ENCODE measurements at places on chromosomes 5 and 9.

DNA sequence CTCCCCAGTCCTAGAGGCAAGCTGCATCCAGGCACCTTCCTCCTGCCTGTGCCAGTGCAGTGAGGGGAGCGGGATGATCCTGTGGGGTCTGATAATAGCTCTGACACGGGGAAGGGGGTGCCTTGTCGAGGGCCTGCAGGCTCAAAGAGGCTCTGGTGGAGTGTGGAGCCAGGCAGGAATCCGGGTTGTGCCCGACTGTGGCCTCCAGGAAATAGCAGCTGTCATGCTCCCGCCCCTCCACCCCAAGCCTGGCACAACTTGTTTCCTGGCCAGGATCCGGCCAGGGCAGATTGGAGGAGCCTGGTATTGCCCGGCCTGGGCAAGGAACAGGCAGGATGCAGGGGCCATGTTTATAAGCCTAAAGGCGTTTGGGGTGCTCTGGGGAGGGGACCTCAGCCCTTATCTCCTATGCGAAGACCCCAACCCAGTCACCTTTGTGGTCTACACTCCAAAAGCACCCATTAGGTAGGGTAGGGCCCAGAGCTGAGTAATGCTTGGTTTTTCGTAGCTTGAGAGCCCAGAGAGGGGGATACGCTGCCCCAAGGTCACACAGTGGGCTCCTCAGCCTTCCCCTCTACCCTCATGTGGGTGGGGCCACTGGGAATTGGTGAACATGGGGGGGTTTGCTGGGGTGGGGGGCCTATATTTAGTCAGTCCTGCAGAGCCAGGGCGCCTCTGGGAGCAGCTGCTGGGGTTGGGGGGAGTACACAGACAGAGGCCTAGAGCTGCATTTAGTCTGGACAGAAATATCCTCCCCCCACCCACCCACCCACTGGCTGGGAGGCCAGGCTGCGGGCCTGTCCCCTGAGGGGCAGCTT lies 12.2 kb downstream of the CXXC5 start:
- no peak for DNase-seq

- DNase-seq: no peak
These were observed 75.7 kb upstream of the FBN2 start for GRCh38 chr5:128613766-128614165.

DNA sequence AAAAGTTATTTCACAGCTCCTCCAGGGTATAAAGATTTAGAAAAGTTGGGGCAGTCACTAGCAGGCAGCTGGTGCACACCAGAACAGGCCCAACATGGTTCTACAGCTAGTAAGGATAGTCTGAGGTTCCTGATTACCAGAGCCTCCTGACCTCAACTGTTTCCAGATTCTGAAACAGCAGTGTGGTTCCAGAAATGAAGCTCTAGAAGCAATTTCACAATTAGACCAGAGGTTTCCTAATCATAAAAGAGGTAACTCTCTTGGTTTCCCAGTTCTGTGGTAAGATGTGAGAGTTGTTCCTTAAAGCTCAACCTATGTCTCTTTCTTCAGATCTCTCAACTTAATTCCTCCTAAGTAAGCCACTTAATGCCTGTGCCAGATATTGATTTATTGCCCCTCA lies 11.9 kb downstream of the AGTPBP1 start:
- DNase-seq: no peak

- no peak for DNase-seq
These were observed 3.3 kb upstream of the EXOC3 start for GRCh38 chr5:439636-440035.

GRCh38 chr9:107024193-107024592 lies 161.2 kb downstream of the ZNF462 start:
- DNase-seq: no peak

DNA sequence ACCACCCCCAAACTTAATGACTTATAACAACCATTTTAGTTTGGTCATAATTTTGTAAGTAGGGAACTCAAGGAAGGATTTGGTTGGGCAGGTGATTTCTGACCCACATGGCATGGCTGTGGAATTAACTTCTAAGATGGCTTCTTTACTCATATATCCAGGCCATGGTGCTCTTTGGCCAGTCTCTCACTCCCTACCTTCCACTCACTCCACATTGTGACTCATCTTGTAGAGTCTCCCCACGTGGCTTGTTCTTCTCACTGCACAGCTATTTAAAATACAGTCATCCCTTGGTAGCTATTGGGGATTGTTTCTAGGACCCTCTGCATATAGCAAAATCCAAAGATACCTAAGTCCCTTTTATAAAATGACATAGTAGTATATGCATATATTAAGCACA lies 76.6 kb upstream of the MAST4 start:
- DNase-seq: no peak
